Central memory CD8-positive, alpha-beta T cell (primary cell): ENCODE measurements at places on chromosomes 5 and 9.
A peak's percentile ranks its signal among the peaks of the same experiment; 100 is the strongest.

DNA sequence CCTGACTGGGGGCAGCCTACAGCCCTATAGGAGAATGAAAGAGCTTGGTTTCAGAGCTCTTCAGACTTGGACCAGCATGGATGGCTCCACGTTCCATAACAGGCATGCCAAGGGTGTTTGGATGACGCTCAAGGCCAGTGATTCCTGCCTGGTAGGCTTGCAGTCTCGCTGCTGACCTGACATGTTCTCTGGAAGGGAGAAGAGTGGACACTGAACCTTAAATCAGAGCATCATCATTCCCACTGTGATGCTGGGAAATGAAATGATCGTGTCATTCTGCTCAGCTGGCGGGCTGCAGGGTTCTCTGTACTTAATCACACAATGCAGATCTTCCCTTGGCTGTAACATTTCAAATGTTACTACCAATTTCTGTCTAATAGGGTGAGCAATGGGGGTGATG is 57.0 kb downstream of the CFAP90 start:
- DNase-seq = no peak

GRCh38 chr9:127578952-127579853 is 32.9 kb upstream of the STXBP1 start:
- no peak for DNase-seq

DNA sequence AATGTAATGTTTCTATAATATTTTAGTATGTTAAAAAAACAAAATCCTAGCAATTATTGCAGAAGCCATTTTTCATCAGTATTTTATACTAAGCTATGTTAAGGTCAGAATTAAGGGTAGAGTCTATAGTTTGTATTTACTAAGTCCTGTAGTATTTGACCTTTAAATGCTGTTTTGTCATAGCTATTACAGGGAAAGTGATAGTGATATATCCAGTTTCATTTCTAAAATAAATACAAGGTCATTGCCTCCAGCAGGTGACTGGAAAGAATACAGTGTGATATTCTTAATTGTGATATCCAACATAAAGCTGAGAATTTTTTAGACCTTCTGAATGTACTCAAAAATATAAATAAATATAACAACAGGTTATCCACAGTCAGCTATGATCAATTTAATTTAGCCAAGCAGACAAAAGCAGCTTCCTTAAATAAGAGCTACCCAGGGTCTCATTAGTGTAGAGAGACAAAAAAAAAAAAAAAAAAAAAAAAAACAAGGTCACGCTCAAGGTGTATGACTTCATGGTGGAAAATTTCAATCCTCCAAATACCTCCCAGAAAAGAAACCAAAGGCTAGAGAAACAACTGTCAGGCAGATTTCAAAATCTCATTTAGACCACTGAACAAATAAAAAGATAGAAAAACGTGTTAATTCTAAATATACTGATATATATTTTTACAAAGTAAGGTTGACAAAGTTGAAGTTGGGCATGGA is 278.7 kb downstream of the HCN1 start:
- no peak for DNase-seq

DNA sequence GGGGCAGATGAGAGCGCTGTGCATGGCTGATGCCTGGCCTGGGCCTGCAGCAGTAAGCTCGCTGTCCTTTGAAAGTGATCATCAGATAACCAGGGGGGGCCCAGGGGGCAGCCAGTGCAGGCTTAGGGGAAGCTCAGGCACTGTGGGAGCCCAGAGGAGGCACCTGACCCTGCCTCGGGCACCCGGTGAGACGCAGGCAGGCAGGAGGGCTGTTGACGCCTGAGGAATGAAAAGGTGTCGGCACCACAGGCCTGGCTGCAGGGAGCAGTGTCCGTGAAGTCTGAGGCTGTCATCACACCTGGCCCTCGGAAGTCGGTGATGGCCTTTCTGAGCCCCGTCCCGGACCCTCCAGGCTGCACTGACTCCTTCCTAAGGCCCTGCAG is 84.6 kb downstream of the RXRA start:
- DNase-seq = no peak

DNA sequence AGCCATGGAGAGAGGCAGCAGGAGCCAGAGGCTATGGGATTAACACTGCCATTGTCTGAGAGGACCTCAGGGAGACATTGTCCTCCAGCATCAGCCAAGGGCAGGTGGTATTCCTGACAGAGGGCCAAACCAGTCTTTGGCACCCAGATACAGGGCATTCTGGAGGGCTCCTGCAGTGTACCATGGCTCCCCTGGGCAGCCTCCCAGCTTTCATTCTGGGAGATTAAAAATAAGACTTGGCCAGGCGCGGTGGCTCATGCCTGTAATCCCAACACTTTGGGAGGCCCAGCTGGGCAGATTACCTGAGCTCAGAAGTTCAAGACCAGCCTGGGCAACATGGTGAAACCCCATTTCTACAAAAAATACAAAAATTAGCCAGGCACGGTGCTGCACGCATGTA is 4.2 kb downstream of the MTAP start:
- DNase-seq = no peak

GRCh38 chr5:69030358-69031062 is 63.3 kb upstream of the SLC30A5 start:
- DNase-seq = no peak

DNA sequence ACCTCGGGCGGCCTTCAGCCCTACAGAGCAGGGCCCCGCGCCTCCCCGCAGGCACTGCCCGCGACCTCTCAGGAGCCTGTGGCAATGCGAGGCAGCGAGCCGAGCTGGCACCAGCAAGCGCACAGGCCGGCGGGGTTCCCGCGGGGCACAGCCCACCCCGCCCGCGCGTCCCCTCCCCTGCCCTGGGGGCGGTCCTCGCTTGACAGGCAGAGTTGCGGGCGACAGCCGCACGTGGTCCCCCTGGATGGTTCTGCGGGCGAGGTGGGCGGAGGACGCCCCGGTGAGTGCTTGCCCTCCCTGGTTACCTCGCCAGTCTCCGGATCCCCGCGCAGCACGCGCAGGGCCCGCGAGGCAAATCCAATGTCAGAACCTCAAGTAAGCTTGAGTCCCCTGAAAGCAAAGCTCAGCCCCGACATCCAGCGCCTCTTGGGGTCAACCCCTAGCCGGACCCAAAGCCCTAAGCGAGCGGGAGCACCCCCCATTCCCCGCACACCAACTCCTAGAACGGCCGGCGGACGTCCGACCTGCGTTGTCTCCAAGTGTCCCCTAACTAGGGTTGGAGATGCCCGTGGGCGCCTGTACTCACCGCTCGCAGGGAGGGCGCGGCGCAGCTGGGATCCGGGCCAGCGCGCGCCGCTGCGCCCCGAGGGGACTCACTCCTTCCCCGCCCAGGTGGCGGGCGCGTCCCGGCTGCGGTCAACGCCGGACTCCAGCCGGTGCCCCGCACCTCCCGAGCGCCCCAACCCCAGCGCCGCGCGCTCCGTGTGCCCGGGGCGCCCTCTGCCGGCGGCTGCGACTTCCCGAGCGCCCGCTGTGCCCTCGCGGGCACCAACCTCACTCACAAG is at the start of gene DRD1:
Gene DRD1 (minus strand): TSS at position 123 of the 845 bp plus-strand sequence. CDS start 1,083 bp downstream, outside the sequence.
- peak; percentile 27 for DNase-seq

DNA sequence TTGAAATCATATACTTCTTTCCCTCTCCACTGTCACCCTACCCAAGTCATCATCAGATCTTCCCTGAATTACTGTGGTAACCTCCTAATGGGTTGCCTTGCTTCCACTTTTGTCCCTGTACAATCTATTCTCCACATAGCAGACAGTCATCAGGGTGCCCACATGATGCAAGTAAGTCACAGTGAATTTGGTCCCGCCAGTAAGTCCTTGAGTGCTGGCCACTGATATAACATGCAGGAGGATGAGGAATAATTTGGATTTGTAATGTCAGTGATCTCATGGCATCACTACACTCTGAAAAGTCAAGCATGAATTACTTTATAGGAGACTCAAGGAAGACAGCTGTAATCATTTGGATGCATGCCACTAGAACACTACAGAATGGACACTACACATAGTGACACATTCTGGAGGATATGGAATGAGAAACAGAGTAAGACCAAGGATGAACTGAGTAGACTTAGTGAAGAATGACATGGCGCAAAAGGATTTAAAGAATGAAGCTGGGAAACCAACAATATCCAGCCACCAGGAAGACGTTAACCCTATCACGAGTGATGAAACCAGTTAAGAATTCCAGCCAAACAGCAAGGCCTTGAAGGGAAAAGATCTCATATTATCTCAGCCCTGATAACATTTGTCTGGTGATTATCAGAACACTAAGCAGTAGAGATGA is 28.6 kb downstream of the MARCHF3 start:
- DNase-seq = no peak

DNA sequence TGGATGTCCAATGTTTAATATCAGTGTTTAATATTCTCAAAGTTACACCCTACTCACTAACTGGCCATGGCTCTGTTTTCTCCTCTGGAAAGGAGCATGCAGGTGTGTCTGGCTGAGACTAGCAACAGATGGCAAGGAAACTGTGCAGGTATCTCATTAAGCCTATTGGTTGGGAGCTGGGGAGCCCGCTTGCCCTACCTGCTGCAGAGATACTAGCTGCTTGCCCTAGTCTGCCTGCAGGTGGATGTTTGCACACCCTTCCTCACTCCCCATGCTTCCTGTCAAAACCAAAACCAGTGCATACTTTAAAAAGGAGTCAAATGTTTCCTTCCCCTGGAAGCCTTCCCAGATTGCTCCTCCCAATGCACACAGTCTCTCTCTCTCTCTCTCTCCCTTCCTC is 228.3 kb upstream of the RASEF start:
- DNase-seq = no peak

DNA sequence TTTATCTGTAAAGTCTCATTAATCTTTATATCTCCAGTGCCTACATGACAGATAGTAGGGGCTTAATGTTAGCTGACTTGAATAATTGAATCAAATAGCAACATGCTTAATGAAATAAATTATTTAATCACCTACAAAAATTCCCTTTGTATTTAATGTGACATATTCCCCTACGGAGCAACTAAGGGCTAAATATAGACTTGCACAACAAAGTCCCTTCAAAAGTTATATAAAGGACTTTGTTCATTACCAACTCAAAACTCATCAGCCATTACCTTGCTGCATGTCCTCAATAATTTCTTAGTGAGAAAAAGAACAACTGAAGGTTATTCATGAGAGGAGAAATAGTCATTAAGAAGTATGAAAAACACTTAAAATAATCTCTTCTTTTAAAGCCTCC is 424.6 kb downstream of the HCN1 start:
- DNase-seq = no peak

DNA sequence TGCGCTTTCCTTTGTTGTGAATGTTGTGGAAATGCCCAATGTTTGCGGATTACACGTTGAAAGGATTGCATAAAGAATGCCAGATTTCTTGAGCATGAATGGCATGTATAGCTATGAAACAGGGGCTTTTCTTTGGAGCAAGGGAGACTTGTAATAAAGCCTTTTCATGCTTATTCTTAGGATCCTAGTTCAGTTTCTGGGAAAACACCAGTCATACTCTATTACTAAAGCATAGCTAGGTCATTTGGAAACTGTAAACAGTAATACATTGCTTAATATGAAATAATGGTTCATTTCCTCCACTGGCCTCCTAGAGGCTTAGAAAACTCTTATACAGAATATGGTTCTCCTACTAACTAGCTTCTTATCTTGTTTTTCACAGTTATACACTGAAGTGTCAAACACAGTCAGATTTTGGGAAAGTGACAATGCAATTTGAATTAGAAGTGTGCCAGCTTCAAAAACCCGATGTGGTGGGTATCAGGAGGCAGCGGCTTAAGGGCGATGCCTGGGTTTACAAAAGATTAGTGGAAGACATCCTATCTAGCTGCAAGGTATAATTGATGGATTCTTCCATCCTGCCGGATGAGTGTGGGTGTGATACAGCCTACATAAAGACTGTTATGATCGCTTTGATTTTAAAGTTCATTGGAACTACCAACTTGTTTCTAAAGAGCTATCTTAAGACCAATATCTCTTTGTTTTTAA is 104.2 kb downstream of the MELK start:
- no peak for DNase-seq

- DNase-seq = no peak
Observed at GRCh38 chr9:133734590-133735414, 3.4 kb downstream of the SARDH start.

DNA sequence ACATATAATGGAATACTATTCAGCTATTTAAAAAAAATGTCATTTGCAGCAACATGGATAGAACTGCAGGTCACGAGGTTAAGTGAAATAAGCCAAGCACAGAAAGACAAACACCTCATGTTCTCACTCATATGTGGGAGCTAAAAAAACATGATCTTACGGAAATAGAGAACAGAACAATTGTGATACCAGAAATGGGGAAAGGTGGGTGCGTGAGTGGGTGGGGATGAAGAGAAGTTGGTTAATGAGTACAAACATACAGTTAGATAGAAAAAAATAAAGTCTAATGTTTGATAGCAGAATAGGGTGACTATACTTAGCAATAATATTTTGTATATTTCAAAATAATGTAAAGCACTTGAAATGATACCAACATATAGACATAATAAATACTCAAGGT is 38.7 kb downstream of the FAM114A2 start:
- no peak for DNase-seq

- DNase-seq = no peak
Observed at GRCh38 chr9:37902796-37903646, 906 bp downstream of the SLC25A51 start.

- DNase-seq = no peak
Observed at GRCh38 chr9:130263601-130264413, 1.8 kb upstream of the HMCN2 start.

DNA sequence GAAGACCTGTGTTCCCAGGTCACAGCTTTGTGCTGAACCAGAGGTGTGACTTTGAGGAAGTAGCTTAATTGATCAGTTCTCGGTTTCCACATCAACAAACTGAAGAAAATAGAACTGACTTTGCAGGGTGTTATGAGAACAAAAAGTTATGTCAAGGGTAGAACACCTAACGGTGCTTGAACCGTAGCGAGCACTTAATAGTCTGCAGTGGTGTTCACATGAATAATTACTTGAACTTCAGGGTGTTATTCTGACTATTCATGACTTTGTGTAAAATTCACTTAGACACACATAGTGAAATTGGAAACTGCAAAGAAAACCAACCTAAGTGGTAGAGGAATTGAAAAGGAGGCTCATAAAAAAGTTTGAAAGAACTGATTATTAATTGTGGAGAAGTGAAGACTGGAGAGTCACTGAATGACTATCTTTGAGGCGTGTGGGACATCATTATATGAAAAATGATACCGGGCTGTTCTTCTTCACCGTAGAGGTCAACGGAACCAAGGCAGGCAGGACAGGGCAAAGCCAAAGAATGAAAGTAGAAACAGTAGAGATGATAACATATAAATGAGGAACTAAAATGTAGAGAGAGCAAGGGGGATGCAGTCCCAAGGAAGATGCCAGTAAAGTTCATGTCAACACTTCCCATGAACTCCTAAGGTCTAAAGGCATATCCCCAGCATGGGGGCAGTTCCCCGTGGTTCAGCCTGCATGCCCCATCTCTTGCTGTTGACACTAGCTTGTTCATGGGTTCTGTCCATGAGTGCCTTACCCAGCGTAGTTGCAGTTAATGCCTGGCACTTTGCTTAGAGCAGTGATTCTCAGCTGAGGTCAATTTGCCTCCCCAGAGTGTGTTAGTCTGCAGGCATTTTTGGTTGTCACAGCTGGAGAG is 118.7 kb downstream of the ZNF462 start:
- no peak for DNase-seq

DNA sequence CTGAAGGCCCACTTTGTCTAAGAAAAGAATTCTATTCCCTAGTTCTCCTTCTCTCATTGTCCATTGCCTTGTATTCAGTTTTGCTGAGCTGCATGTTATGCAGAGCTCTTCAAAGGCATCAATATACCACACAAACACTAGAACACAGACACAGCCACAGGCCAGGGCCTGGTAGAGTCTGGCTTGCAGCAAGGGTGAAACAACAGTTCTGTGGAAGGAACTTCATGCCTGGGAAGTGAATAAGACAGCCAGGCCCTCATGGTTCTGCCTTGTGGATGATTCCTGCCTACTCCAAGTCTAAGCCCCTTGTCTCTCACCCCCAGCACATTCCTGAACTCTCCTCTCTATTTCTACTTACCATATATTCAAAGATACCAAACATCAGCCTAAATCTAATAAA is 30.8 kb downstream of the KLHL3 start:
- DNase-seq = no peak
